Natural killer cell (primary cell): ENCODE measurements at places on chromosomes 11 and 22.

GRCh38 chr11:66725647-66726046, 3.4 kb downstream of the SPTBN2 start:
- no peak for DNase-seq

GRCh38 chr11:96200243-96200642, 142.8 kb downstream of the MAML2 start:
- no peak for DNase-seq

DNA sequence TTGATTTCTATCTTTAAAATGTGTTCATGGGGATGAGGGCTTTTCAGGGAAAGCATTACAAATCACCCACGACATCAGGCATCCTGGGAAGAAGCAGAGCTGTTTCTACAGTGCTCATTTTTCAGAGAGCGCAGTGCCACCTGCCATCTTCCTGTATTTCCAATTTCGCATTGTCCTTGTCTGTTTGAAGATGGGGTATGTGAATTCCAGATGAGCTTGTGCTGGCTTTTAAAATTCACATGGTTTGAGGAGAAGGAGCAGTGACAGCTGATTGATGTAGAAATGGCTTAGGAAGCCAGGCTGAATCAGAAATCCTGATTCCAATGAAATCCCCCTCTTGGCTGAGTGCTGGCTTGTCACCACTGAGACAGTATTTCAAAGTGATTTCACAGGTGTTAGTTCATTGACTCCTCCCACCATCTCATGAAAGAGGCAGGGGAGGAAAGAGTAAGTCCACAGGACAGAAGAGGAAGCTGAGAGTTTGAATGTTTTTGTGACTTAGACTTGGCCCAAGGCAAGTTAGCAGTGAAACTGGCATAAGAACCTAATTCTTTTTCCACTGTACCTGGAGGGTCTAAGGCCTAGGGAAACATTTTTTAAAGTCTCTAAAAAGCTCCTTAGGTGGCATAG, 344.6 kb upstream of the C11orf87 start:
- no peak for DNase-seq

GRCh38 chr11:62233730-62234129, 8.3 kb upstream of the SCGB1D2 start:
- no peak for DNase-seq

DNA sequence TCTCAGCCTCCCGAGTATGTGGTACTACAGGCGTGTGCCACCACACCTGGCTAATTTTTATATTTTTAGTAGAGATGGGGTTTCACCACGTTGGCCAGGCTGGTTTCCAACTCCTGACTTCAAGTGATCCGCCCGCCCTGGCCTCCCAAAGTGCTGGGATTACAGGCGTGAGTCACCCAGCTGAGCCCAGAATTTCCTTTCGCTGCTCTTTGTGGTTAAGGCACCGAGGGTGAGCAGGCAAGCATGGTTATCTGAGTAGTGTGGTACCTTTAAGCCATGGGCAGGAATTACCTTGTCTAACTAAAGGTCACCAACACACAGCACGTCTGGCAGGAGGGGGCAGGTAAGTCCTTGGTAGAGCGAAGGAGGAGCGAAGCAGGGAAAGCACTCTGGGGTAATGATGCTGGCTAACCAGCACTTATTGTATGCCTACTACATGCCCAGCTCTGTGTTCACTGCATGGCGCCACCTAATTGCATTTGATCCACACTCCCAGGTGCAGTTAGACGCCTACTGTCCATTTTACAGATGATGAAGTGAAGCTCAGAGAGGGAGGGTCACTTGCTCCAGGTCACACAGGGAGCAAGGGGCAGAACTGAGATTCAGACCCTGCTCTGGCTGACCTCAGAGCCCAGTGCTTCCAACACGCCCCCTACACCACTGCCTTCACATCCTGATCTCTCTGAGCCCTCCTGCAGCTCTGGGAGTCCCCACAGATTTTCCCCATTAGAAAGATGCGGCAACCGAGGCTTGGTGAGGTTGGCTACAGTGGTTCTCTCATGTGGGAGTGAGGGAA, 45.7 kb downstream of the TRIOBP start:
- no peak for DNase-seq

DNA sequence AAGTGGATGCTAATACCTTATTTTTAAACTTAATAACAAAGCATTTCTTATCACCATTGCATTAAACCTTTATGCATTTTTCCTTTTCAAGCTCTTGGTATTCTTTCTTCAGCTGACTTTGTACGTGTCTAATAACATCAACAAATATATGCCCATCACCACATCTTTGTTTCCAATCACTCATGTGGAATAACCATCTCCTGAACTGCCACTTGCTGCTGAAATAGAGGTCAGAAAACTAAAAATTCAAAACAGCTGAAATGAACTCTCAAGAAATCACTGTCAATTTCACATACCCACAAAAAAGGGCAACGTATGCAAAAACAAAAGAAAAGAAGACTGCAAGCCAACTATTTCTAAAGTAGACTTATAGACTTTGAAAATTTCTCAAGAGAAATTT, 7.4 kb downstream of the MSANTD4 start:
- DNase-seq, result no peak

GRCh38 chr11:112355726-112356125, 95.1 kb upstream of the PLET1 start:
- no peak for DNase-seq

DNA sequence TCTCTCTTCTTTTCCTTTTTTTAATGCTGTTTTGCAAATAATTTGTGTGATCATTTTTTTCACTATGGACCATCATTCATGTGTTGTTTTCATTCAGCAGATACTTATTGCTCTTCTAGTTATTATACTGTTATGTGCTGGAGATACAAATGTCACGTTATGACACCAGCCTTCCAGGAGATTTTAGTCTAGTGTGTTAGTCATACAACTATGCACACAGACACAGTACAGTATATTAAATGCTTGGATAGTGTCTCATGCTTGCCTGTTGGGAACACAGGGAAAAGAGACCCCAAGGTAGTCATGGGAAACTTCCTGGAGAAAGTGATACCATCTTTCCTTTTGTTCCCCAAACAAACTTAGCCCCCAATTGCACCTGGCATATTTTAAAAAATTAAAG, 116.1 kb downstream of the UVRAG start:
- no peak for DNase-seq

- DNase-seq, result no peak
These were observed 52.0 kb upstream of the TSPAN18 start for GRCh38 chr11:44674809-44675208.

DNA sequence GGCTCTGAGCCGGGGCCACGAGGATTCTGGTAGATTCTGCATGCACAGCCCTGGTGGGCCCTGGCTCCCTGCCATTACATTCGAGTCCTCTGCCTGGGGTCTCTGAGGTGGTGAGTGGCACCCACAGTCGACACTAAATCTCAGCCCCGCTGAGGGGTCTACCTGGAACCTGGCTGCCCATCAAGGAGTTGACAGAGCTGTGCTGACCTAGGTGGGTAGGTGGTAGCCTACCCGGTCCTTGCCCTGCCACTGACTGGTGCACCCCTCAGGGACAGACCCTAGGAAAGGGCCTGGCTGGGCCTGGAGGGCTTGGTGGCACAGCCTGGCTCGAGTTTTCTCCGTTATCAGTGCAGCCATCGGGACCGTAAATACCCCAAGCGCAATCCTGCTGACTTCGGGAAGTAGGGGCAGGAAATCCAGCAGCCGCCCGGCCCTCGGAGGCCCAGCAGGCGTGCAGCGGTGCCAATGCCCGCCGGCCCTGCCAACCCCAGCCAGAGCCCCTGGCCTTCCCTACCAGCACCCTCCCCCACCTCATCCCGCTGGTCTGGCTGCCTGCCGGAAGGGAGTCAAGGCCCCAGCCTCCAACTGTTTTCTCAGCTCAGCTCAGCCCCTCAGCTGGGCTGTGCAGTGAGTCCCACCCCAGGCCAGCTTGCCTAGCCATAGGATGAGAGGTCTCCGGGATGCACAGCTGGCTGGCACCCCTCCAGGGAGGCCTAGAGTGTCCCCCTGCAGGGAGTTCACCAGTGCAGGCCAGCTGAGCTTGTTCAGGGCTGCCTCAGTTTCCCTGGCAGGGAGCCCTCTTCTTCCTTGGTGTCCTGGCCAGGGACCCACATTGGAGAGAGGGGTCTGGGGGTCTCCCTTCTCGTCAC, 80.4 kb upstream of the KCNQ1OT1 start:
- peak; percentile 12 for DNase-seq

DNA sequence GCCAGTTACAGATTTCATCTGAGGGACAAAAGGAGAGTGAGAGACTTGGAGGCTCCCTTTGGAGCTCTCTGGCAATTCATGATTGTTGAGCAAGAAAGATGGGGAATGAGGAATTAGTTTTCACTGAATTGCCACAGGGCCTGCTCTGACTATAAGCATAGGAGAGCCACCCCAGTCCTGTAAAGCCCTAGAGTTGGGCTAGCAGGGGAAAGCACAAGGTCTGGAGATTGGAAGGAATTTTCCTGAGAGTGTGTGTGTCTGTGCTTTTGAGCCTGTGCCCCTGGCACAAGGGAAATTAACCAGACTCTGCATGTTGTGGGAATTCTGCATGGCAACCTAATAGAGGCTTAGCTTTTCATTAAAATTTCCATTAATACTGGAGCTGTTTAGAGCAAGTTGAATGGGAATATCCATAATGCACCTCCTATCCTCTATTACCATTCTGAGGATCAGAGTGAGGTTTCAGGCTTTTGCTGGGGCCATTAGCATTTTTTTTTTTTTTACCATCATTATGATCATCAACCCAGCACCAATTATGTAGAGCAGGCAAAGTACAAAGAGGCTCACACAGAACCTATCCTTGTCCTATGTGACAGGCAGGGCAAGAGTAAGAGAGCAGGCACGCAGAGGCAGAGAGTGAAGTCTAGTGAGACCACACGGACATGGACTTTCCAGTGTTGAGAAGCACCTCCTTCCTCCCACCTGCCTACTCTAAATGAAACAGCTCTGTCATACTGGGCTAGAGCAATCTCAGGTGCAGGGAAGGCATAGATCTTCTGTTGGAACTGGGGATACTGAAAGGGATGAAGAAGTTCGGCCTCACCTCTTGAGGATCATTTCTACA, 308.5 kb downstream of the ST3GAL4 start:
- no peak for DNase-seq

DNA sequence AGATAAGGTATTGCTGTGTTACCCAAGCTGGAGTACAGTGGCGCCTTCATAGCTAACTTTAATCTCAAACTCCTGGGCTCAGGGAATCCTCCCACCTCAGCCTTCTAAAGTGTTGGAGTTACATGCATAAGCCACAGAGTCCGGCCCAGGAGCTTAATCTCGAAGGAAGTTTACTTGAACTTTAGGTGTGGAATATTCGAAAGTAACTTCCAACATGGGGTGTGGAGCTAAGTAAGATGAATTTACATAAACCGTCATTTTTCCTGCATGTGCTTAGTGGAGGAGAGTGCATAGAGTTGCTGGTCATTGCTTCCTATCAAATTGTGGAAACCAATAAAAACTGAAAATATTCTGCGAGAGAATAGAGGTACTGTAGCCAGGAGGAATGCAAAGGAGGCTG, 1.5 kb downstream of the ATG13 start:
- DNase-seq, result peak; percentile 13

DNA sequence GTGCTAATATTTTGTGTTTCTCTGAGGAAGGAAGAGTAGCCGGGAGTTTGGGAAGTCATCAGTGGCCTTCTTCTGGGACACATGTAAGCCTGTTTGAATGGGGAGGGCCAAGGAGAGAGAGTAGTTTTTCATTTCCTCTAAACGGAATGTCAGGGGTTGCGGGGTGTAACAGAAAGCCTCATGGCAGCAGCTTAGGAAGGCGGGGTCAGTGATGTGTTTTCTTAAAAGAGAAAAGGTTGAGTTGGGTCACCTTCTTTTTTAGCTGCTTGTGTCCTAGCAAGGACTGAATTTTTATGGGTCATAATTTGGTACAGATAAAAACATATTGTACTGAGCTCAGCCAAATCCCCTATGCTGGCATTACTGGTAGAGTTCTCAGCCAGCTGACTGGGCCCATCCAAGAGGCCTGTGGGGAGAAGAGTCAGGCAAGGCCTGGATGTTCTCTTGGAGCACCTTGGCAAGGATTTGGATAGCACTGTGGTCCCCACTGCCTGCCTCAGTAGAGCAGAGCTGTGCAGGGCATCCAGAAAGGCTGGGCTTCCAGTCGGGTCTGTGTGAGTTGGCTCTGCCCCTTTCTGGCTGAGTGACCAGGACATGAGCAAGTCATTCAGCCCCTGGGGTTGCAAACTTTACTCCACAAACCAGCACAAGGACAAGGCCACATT, 29.4 kb upstream of the NAV2 start:
- no peak for DNase-seq

GRCh38 chr22:27327981-27328721, 473.4 kb downstream of the MN1 start:
- DNase-seq, result no peak

- no peak for DNase-seq
These were observed 119.9 kb downstream of the FEZ1 start for GRCh38 chr11:125376117-125376516.

DNA sequence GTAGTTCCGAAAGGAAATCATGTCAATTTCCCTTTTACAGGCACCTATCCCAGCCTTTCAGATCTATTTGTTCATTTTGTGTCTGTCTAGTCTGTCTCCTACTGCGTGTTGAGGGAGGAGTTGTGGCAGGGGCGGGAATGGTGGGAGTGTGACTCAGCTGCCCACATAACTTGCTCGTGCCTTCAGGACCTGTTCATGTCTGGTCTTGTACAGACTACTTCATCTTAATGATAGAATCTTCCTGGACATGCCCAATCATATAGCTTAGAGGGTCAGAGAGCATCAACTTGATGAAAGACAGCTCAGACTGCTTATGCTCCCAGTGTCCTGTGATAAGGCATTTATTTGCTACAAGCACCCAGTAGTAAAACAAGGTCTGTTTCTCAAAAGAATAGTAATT, 61.0 kb upstream of the BIRC3 start:
- DNase-seq, result no peak

- no peak for DNase-seq
These were observed 69.9 kb downstream of the JRKL start for GRCh38 chr11:96459751-96460150.

DNA sequence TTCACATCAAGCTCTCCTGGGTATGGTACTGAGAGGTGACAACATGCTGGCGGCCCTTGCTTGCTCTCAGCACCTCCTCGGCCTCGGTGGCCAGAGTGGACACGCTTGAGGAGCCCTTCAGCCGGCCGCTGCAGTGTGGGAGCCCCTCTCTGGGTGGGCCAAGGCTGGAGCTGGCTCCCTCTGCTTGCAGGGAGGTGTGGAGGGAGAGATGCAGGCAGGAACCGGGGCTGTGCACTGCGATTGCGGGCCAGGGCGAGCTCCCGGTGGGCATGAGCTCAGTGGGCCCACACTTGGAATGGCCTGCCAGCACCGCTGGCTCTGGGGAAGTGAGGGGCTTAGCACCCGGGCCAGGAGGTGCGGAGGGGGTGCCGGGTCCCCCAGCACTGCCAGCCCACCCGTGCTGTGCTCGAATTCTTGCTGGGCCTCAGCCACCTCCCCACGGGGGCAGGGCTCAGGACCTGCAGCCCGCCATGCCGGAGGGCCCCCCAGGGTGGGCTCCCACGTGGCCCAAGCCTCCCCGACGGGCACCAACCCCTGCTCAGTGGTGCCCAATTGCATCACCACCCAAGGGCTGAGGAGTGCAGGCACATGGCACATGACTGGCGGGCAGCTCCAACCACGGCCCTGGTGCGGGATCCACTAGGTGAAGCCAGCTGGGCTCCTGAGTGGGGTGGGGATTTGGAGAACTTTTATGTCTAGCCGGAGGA, 106.2 kb downstream of the RAB38 start:
- no peak for DNase-seq
